GDM1 (cell line): ENCODE measurements at places on chromosomes 5 and 9.

DNA sequence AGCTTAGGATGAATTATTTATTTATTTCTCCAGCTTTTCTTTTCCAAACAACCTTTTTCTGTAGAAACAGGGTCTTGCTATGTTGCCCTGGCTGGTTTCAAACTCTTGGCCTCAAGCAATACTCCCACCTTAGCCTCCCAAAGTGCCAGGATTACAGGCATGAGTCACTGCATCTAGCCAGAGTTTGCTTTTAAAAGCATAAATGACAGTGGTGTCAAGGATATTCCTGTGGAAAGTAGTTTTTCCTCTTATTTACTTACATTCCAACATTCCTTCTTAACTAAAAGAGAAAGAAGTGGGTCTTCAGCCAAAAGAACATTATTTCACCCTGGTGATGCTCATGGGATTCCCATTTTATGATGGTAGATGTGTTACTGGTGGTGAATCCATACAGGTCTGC is 62.4 kb downstream of the GRIA1 start:
- DNase-seq, result no peak

- DNase-seq, result no peak
Measured at GRCh38 chr5:113201715-113202114, 225.1 kb downstream of the DCP2 start.

GRCh38 chr5:52452098-52452497 is 335.6 kb upstream of the ITGA1 start:
- DNase-seq, result no peak

DNA sequence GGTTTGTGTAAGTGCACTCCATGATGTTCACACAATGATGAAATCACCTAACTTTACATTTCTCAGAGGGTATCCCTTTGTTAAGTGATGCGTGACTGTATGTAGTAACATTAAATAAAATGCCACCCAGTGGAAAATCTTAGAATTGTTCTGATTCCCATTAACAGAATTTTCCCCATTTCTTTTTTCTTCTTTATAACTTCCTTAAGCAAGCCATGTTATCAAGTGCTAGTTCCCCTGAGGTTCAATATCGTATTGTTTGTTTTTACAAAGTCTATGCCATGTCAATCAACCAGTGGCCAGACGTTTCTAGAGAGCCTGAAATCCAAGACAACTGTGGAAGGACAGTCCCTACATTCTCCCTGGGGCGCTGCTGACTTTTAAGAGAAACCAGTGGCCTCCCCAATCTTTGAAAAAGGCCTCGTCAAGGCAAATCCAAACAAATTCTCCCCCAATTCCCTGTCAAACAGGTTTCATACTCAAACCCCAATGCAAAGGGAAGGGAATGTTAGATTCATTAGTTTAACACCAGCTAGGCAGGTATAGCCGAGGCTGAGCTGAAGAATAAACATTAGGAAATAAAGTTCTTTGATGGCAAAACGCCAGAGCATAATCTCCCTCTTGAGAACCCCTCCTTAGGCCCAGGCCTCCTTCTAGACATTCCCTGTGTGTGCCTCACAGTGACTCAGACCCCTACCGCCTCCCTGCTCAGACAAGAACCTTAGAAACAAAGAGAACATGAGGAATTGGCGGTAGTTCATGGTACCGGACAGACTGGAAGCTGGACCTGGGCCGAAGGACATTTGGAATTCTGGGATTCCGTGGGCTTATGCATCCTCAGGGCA is 198.7 kb downstream of the GNA14 start:
- no peak for DNase-seq
